ENCODE measurements at places on chromosomes 2 and 18.

- no peak for DNase-seq
Measured at GRCh38 chr18:80059945-80060344, 25.7 kb downstream of the RBFA start.

GRCh38 chr2:232877940-232878511 lies 8.0 kb downstream of the SNORC start:
- DNase-seq, result no peak

- no peak for DNase-seq
Measured at GRCh38 chr2:8146132-8147005, 535.5 kb upstream of the ID2 start.

DNA sequence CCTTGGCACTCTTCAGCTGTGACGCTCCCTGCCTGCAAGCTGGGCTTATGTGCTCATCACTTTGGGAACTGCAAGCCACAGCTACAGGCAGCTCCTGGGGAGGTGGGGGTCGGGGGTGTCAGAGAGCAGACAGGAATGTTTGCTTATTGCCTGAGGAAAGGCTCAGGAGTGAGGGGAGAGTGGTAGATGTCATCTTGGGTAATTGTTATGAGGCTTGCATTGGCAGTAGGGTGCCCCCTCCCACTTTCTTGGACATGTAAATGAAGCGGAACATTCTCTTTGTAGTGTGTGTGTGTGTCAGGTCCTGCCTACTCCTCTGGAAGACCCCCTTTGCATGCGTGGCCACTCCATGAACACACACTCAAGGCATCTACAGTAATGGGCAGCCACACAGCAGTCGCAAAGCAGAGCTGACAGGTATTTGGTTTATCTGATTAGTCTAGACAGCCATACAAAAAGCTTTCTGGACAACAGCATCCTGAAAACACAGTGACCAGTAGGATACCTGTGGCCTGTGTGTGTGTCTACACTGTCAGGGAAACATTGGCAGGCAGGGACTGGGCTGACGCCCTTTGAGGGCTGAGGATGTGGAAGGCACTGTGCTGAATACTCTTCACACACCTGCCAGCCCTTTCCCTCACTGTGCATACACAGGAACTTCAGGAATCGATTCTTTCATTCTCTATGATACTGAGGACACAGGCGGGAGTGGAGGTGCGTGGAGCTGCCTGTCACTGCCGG lies 17.1 kb upstream of the MC2R start:
- DNase-seq, result peak; percentile 84

DNA sequence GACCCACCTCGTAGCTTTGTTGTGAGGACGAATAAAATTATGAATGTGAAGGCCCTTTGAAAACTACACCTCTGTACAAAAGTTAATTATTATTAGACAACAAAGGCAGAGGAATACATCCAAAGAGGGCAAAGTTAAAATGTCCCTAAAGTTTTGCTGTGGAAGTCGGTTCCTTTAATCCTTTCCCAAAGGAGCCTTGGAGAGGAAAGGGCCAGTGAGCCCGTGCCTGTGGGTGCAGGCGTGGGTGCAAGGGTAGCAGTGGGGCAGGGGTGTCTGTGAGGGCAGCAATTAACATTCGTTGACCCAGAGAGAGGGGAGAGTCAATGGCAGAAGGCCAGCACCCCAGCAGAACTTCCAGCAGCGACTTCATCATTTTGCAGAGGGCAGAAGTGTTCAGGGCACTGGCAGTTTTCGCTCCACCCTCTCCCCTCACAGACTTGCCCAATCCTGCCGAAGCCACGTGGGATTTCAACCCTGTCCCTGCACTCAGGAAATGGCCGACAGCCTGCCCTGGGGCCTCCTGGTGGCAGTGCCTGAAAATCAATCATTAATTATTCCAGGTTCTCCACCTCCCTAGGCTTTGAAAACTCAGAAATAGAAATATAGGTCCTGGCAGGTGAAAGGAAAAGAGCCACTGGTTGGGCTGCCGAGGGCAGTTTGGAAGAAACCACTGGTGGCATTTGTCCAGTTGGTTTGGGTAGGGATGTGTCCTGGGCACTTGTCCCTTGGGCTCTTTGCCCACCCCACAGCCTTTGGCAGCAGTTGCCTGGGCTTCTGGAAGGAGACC lies 4.2 kb upstream of the PAX8 start:
- no peak for DNase-seq

DNA sequence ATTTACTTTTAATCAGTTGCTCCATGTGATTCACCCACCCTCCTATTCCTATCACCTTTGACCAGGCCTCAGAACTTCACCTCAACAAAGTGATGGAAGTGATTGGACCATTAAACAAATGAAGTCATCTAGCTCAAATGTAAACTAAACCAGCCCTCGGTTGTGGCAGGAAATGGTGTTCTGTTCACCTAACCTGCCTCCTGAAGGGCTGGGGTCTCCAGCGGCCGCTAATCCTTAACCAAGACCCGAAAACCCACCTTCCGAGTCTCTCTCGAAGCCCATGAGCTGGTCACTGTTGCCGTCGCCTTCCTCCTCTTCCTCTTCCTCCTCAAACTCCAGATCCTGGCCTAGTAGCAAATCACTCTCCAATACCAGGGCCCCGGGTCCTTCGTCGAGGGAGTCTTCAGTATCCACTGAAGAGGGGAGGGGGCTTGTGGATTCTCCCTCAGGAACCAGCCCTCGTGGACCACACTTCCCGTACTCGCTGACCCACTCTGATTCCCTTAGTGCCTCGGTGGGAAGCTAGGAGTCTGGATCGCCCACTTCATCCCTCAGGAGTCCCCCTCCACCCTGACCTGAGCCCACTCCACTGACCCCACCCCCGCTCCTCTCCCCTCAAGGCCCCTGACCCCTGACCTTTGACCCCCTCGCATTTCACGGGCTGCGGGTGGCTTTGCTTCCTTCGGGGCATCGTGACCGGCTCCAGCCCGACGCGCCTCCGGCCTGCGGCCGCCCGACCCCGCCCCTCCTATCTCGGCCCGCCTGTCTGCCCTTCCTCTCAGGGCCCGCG lies 503 bp downstream of the ZNF513 start:
- peak; percentile 57 for DNase-seq

GRCh38 chr2:229445501-229446211 lies 174.6 kb upstream of the PID1 start:
- no peak for DNase-seq

- no peak for DNase-seq
Measured at GRCh38 chr2:237064203-237065070, 21.3 kb upstream of the COPS8 start.

DNA sequence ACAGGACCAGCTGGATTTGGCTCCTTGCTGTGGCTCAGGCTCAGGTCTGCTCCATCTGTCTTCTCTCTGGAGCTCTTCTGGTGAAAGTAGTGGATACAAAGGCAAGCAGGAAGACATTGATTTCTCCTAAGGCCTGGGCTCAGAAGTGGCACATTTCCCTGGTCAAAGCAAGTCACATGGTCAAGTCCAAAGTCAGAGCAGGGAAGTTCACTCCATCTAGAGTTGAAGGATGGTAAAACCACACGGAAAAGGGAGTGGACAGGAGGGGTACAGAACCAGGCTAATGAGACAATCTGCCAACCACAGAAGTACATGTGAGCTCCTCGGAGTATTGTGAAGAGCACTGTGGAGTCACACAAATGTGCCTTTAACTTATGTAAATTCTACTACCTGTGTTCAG lies 66.1 kb downstream of the MARCO start:
- no peak for DNase-seq

DNA sequence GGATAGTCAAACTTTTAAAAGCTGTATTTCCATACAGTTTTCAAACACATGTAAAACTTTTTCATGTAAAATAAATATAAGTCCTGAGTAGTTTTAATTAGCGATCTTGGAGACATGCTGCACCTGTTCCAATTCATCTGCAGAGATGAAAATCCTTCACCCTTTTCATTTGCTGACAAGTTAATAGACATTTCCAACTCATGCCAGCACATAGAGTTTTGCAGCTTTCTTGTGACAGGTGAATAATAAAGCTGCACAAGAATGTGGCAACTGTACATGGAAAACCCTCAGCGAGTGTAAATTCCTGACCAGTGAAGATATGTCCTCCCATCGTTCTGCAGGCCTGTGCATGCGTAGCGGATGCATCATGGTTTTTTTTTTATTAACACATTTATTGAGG lies 771.4 kb downstream of the TDRD15 start:
- DNase-seq, result no peak

DNA sequence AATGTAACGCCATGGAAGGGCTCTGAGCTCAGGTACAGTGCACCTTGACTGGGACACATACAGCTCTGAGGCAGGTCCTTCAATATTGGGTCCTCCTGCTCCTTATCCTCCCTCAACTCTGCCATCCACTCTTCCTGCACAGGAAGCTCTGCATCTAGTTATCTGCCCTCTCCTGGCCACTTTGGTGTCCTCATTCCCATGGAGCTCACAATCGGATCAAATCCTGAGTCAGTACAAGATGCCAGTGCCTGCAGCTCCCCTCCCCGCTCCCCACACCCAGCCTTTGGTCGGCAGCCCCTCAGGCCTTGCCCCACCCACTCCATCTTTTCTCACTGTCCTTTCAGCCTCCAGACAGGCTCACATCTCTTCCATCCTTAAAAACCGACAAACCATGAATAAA lies 58.0 kb downstream of the LRRFIP1 start:
- DNase-seq, result peak; percentile 47

GRCh38 chr2:135076556-135076955 lies 24.5 kb downstream of the RAB3GAP1 start:
- DNase-seq, result no peak

GRCh38 chr2:59389240-59389639 lies 1148.1 kb upstream of the FANCL start:
- DNase-seq, result no peak

DNA sequence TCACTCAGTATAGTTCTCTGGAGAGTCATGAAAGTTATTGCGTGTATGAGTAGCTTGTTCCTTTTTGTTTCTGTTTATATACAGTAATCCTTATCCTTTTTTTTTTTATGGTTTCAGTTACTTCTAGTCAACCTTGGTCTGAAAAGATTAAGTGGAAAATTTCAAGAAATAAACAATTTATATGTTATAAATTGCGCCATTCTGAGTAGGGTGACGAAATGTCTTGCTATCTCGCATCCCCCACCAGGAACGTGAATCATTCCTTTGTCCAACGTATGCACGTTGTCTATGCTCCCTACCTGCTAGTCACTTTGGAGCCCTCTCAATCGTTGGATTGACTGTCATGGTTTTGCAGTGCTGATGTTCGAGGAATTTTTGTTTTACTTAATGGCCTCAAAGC lies 60.4 kb downstream of the FAM117B start:
- DNase-seq, result no peak

GRCh38 chr2:104468846-104469245 lies 385.1 kb upstream of the POU3F3 start:
- DNase-seq, result no peak

DNA sequence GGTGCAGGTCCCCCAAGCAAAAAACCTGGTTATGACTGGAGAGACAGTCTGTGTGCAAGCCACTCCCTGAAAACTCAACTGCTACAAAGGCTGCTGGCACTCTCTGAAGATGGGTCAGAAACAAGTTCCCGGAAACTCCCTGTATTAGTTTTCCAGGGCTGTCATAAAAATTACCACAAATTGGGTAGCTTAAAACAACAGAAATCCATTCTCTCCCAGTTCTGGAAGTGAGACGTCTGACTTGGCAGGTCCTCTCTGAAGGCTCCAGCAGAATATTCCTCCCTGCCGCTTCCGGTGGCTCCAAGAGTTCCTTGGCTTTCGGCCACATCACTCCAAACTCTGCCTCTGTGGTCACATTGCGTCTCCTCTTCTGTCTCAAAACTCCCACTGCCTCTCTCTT lies 30.1 kb upstream of the SERPINE2 start:
- DNase-seq, result no peak

GRCh38 chr18:69588301-69588700 lies 187.6 kb downstream of the DOK6 start:
- no peak for DNase-seq

- DNase-seq, result no peak
Measured at GRCh38 chr2:46381263-46381849, 84.1 kb downstream of the EPAS1 start.

- DNase-seq, result no peak
Measured at GRCh38 chr2:21610304-21610703, 486.5 kb downstream of the TDRD15 start.

DNA sequence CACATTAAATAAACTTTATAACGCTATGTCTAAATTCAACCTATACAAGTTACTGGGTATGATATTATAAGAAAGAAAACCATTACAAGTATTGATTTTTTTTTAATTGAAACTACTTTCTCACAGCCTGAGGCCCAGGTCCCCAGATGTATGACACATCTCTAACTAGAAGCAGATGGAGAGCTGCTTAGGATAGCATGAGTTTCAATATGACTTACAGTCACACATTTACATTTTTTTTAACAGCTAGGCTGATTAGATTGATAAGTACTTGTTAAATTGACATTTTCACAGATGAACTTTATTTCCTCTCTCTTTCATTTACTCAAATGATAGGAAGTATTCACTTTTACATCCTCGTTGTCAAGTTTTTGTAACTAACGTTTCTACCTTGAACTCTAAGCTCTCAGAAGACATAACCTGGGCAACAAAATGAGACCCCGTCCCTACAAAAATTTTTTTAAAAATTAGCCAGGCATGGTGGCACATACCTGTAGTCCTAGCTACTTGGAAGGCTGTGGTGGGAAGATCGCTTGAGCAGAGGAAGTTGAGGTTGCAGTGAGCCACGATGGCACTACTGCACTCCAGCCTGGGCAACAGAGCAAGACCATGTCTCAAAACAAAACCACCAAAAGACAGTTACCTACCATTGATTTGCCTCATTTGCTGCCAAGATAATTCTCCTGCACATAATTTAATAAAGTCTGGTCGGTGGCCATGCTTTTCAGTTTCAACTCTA lies 52.4 kb downstream of the STK39 start:
- no peak for DNase-seq

DNA sequence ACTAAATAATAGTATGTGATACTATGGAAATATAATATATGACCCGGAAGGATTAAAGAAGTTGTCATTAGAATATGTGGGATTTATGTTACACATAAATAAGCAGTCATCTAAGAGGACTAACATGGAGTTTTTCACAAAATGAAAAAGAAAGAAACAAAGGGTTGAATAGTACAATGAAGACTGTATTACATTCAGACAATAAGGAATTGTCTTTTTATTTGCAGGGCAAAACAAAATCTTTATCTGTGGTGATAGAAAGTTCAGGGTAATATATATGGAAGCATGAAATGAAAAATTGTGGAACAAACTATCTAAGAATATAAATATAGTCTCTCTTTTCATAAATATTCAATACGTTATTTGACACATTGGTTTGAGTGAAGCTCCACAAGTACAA lies 5.8 kb downstream of the ERMN start:
- no peak for DNase-seq

- no peak for DNase-seq
Measured at GRCh38 chr2:55999790-56000189, 76.2 kb upstream of the EFEMP1 start.

DNA sequence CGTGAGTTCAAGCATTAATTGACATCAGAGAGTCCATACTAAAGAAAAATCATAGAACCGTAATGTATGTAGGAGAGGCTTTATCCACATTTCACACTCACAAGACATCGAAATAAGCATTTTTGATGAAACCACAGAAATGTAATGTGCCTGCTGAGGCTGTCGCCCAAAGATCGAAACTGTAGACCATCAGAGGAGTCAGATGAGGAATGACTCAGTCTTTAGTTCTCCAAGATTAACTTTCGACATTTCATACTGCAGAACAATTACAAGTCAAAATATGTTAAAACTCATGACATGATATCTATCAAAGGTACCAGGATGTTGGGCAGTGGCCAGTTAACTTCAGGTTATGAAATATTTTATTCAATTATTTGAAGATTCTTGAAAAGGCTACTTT lies 79.6 kb downstream of the RAB31 start:
- no peak for DNase-seq

Measured in ELF-1 (cell line).